BJ (cell line): ENCODE measurements at places on chromosomes 4 and X.

GRCh38 chr4:151148261-151148660 is 48.8 kb downstream of the RPS3A start:
- DNase-seq: no peak

- no peak for DNase-seq
Observed at GRCh38 chr4:158444621-158445020, 77.1 kb upstream of the RXFP1 start.

- no peak for DNase-seq
Observed at GRCh38 chrX:107603429-107604159, 24.7 kb upstream of the PRPS1 start.

DNA sequence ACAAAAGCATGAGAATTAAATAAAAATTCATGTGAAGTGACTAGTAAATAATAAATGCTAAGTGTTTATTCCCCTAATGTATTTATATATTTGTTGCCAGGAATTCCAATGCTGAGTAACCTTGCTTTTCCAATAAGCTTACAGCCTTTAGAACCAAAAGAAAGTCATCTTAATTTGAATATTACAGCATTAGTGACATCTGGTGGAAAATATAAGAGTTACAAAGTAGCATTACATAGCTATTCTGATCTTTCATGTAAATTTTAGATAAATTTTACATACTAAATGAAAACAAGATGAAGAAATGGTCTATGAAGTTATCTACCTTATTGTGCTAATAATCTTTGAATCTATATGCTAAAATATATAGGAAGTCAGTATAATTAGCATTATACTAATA is 10.4 kb downstream of the MAD2L1 start:
- DNase-seq: peak; percentile 9

DNA sequence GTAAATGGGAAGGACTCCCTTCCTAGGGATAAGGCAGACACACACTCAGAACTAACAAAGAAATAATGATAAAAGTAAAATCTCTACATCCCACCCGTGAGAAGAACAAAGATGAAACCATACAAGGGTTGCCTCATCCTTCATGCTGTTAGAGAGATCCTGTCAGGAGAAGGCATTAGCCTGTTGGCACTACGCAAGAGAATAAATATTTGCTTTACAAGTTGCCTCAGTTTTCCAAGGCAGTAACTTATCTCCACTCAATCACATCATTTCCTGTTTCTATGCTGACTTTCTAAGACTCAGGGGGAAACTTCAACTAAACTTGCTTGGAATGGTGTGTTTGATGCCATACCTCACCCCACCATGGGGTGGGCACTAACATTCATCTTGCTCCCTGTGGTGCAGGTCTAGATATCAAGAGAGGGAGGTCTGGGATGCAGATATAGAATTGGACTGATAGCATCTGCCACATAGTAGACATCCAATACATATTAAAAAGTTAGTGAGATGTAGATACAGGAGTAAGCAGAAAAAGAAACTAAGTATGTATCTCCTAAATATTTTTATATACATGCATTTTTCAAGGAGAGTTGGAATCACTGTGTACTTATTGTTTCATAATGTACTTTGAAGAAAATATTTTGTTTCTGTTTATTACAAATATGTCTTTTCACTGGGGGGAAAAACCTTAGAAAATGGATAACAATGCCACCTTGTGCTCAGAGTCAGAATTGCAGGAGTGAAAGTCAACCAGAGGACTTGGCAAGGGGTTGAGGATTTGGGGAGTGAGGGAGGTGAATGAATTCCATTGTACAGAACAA is 57.2 kb upstream of the BEX4 start:
- DNase-seq: no peak

- DNase-seq: peak; percentile 53
Observed at GRCh38 chr4:183350317-183351071, 28.3 kb upstream of the CLDN24 start.

DNA sequence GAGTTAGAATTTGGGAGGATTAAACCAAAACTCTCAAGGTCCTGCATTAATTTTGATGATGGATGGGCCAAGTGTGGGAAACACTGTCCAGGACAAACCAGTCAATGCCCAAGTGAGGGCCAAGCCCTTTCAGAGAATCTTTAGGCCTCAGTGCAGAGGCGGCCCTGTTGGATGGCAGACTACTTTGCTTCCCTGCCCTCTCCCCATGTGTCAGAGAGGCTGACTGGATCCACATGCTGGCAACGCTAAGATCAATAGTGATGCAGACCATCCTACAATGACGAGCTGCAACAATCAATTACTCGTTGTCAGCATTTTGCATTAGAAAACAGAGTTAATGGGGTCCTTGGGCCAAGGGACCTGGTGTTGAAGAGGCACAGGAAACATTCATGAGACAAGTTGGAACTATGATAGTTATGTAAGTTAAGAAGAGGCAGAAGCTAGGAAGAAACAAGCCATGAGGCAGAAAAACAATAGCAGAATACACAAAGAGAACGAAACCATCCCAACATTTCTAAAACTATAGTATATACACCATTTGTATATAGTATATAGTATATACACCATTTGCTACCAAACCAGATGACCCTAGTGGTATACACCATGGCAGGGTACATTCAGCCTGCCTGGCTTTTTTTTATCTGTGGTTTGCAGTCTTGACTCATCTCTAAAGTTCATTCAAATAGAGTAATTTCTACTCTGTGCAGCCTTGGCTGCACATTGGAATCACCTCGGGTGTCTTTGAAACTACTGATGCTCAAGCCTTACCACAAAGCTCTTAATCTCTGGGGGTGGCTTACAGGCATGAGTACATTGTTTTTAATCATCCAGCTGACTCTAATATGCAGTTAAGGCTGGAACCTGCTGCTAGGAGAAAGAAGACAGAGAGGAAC is 147.7 kb upstream of the GYPA start:
- no peak for DNase-seq

DNA sequence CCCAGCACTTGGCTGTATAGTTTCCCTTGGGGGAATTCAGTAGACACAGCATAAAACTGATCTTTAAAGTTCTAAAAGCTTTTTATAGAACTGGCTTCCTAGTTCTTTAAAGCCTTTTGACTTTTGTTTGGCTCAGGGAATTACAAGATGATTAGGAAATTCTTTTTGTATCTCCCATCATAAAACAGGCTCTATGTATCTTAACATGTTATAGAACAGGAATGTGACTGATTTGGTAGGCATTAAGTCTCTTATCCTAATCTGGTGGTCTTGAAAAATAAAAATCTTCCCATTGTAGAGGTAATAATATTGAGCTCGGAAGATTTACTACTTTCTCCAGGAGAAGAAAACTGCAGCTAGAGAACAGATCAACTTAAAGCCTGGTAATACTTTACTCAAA is 262.7 kb downstream of the KCNIP4 start:
- DNase-seq: no peak

DNA sequence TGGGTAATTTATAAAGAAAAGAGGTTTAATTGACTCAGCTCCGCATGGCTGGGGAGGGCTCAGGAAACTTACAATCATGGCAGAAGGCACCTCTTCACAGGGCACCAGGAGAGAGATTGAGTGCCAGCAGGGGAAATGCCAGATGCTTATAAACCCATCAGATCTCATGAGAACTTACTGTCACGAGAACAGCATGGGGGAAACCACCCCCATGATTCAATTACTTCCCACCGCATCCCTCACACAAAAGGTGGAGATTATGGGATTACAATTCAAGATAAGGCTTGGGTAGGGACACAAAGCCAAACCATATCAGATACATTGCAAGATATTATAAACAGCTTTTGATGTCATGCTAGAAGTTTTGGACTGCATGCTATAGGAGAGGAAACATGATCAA is 204.3 kb downstream of the VEGFC start:
- no peak for DNase-seq
